ENCODE measurements at places on chromosomes 7 and 10. TPM values are rescaled to one million over a fixed set of nuclear protein-coding genes. Genes with fewer than 3 reads are reported as not detected.
A peak's percentile ranks its signal among the peaks of the same experiment; 100 is the strongest.

Gene SPRN
- total RNA-seq = not detected

GRCh38 chr10:70274643-70275042 lies 9.2 kb downstream of the NPFFR1 start:
- DNase-seq = no peak

DNA sequence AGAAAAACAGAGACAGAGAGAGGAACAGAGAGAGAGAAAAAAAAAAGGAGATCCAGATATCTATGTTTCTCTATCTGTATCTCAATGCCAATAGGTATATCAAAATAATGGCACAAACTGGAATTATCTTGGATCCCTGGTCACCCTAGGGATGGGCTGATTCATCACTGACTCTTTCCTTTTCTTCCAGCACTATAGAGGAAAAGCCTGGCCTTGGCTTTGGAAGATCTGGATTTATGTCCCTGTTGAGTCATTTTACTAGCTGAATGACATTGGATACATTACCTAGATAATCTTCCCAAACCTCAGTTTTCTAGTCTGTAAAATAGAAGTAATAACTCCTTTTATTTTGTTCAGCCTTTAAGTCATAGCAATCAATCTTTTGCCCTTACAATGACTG lies 152.8 kb upstream of the GDF10 start:
- DNase-seq = no peak

Gene RNF133
- total RNA-seq = 0.41 TPM

DNA sequence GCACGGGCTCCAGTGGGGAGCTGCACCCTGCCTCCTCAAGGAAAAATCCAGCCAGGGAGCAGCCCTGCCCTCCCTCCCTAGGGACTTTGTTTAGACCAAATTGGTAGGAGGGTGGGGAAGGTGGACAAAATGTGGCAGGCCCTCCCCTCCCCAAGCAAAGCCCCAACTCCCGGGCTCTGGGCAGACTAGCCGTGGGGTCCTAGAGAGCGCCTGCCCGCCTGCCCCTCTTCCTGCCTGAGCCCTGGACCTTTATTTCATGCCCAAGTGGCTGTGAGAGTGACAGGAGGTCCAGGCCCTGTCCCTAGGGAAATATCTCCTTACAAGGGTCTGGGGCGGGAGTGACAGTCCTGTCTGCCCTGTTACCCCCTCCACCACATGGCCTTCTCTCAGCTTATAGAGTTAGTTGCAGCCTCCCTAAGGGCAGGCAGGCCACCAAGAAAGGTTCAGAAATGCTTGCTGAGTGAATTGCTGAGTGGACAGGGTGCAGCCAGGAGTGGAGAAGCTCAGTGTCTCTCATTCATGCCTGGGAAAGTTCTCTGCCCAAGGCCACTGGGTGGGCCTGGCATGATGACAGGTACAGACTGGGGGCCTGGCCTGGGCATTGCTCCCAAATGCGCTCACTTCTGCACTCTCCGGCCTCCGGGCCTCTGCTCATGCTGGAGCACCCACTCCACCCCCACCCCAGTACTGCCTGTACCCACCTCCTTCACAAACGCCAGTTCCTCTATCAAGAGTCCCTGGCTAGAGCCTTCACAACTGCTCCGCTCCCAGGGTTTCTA lies 25.2 kb downstream of the DNAJB12 start:
- no peak for DNase-seq

- DNase-seq = no peak
These were observed 37.1 kb downstream of the ATXN7L1 start for GRCh38 chr7:105839266-105839665.

- DNase-seq = no peak
These were observed 55.6 kb upstream of the PNLIP start for GRCh38 chr10:116490028-116490662.

Gene NPC1L1
- total RNA-seq = 0.19 TPM

DNA sequence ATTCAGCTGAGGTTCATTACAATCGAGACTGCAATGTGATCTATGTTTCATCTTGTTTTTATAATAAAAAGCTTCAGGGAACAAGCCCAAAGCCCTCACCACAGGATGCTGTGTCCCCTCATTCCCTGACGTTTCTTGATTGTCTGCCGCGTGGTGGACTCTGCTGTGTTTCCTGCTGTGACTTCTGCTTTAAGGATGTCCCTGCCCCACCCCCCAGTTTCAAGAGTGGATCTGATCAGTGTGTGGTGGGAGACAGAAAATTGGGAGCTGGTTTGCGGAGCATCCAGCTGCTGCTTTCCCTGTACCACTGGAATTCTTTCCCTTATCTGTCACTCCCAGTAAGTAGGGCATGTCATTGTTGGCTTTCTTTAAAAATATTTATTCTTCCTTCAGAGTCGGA lies 86.2 kb downstream of the CREM start:
- DNase-seq = no peak

DNA sequence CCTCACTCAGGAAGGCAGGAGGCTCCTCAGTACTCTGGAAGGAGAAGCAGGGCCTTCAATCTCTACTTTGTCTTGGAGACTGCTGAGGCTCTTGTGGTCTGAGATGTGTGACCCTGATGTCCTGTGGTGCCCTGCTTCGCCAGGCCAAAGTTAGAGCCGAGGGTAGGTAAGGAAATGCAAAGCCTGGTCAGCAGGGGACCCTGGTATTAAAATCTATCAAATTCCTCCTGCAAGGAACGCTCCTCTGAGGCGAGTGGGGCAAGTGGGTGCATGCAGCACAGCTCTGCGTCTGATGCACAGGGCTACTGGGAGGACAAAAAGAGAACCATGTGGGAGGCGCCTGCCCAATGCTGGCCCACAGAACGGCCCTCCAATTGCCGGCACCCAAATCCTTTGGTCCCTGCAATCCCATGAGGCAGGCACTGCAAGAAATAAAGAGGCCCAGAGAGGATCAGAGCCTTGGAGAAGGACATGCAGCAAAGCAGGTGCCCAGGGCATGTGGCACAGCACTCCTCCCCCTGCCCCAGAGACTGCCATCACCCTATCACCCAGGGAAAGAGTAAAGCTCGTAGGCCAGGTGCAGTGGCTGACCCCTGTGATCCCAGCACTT lies 23.1 kb upstream of the ZMIZ1 start:
- peak; percentile 5 for DNase-seq

Gene MAPK8
- 32.7 TPM for total RNA-seq

DNA sequence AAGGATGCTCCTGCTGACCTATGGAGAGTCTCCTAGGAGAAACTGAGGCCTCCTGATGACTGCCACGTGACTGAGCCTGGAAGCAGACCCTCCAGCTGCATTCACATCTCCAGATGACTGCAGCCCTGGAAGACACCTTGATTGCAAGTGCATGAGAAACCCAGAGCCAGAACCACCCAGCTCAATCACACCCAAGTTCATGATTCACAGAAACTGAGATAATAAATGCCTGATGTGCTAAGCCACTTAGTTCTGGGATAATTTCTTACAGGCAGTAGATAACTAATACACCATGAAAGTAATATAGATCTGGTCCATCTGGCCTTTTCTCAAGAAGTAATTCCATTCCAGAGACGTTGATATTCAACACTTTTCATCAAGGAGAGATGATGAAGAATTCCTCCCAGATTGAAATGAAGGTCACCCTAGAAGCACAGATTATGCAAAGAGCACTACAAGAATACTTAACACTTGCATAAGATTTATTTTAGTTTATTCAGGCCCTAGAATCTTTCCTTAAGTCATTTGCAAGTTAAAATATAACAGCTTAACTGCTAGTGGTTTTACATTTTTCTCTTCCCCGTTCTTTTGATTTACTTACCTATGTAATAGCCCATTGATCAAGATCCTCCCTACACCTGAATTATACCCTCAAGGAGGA lies 208.2 kb upstream of the INHBA start:
- no peak for DNase-seq

DNA sequence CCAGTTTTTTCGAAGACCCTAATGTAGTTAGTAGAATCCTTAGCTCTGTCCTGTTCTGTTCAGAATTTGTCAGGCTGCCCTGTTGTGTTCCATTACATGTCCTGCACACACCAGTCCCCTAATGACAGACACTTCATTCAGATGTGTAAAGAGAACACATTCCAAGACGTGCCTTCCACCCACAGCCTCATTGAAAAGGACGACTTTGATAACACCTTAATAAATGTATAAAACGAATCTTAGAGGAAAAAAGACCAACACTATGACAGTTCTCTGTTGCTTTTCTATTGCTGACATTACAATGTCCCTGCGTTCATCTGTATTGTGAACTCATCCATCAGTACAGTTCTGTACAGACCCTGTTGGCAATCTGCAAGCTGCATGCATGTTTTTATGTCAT lies 3.5 kb downstream of the LRRTM3 start:
- DNase-seq = no peak

DNA sequence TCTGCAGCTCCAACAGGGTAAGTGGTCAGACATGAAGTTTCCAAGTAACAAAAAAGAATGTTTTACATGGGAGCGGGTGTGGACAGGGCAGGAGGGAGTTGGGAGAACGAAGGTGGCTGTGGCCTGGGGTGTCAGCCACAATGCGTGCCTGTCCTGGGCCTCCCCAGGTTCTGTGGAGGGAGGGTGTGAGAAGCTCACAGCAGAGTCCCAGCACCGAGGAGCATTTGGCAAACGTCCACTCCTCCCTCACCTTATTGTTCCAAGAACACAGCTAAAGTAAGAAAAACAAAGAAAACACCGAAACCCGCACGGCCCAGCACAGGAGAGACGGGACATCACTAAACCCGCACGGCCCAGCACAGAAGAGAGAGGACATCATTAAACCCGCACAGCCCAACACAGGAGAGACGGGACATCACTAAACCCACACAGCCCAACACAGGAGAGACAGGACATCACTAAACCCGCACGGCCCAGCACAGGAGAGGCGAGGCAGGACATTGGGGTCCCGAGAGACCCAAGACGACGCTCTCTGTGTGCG lies 226.4 kb downstream of the MAD1L1 start:
- no peak for DNase-seq

DNA sequence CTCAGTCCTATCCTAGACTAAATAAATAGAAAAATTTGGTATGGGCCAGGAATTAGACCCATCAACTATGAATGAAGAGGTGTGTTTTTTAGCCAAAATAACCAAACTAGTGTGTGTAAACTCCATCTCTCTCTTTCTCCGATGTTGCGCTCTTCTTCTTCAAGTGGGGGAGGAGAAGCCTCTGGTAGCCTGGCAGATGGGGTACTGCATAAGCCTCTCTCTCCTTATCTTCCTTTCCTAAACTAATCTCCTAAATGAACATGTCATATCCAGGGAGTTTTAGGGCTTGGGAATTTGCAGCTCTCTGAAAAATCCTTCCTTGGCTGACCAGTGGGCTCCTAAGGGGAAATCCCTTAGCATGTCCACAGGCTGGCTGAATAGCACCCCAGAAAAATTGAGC lies 56.3 kb upstream of the RAPGEF5 start:
- DNase-seq = no peak

DNA sequence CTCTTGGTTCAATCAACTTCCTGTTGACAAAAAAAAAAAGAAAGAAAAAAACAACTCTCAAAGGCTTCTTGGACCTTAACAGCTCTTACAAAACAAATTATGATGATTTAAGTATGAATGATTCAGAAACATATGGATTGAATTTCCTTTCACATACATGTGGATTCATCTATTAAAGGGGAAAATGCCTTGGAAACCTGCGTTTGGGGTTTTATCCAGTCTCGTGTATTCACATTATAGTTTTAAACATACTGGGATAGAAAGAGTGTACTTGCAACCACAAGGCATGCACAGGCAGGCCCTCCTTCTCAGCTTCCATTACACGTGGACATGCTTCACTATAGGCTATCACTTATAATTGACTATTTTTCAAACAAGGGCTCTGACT lies 286.7 kb downstream of the INHBA start:
- no peak for DNase-seq

GRCh38 chr10:1524540-1524939 lies 212.8 kb downstream of the ADARB2 start:
- DNase-seq = no peak

- no peak for DNase-seq
These were observed 167.0 kb upstream of the CDK1 start for GRCh38 chr10:60611291-60611747.

Gene GPR15LG
- not detected for total RNA-seq

Gene KCNMA1
- 1.8 TPM for total RNA-seq

Gene CDK14
- total RNA-seq = 18.7 TPM

DNA sequence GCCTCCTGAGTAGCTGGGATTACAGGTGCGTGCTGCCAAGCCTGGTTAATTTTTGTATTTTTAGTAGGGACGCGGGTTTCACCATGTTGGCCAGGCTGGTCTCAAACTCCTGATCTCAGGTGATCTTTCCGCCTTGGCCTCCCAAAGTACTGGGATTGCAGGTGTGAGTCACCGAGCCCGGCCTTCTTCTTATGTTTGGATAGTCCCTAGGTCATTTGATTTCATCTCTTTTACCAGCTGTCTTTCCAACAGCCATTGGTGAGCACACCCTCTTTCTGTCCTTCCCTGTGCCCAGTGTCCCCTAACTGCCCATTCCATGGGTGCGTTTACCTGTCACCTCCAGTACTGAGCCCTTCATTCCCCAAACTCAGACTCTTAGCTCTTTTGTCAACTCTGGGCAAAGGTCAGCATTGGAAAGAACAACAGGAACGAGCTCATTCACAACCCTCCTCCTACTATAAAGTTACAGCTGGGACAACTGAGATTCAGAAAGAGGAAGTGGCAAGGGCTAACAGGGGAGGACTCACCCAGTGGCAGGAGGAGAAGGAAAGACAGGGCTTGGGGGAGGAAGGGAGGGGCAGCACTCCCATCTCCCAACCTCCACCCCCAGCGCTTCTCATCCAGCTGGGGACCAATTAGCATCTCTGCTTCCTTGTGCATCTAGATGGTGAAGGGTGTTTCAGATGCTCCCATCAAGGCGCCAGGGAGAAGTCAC lies 5.6 kb downstream of the SSC4D start:
- no peak for DNase-seq

Gene CAMK1D
- total RNA-seq = 2.5 TPM

GRCh38 chr10:13759168-13759567 lies 172.4 kb downstream of the PRPF18 start:
- no peak for DNase-seq

Gene LIPJ
- not detected for total RNA-seq

Gene CLRN3
- not detected for total RNA-seq

DNA sequence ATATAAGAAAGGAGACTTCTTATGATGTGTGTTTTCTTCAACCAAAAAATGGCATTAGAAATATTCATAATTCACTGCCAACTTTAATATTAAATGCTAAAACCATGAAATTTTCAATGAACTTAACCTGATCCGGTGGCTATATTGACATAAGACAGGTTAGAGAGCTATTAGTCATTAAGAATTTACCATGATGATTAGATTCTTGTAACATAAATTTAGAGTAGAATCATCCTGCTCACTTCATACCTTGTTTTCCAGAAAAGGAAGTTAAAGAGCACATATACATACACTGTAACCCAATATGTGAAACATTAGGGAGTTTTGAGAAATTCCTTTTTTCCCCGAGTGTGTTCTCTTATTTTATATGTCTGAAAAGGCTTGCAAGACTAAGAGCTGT lies 430.3 kb upstream of the SEMA3A start:
- no peak for DNase-seq

DNA sequence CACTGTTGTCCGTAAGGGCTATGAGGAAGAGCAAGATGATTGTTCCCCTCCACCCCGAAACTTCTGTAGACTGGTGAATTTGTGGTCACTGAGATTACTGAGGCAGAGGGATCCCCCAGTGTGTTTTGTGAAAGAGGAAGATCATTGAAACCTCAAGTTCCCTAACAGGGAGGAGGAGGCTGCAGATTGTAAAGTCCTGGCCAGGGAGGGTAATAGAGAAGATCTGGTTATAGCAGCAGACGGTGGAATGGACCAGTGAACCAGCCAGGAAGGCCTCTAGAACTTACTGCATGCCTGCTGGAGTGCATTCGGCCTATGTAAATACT lies 31.1 kb downstream of the LMTK2 start:
- DNase-seq = no peak
